RCC 7860 (cell line): ENCODE measurements at places on chromosomes 6 and 20.

- DNase-seq = peak; percentile 54
These were observed 7.4 kb downstream of the TNFAIP3 start for GRCh38 chr6:137874204-137875057.

DNA sequence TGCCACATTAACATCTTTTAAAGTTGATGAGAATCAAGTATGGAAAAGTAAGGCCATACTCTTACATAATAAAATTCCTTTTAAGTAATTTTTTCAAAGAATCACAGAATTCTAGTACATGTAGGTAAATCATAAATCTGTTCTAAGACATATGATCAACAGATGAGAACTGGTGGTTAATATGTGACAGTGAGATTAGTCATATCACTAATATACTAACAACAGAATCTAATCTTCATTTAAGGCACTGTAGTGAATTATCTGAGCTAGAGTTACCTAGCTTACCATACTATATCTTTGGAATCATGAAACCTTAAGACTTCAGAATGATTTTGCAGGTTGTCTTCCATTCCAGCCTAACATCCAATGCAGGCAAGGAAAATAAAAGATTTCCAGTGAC is 11.6 kb downstream of the PLN start:
- DNase-seq = no peak

DNA sequence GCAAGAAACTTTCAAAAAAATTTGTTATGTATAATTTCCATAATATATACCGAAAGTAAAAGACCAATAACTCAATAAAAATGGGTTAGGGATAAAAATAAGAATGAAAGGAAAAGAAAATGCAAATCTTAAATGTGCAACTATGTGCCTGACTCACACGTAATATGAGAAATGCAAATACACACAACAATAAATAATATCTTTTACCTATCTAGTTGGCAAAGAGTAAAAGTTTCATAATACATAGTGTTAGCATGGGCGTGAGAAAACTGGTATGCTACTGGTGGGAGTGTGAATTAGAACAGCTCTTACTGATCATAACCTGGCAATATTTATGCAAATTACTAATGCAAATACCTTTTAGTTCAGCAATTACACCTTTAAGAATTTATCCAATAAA is 438.5 kb upstream of the CITED2 start:
- no peak for DNase-seq

GRCh38 chr6:116268589-116269293 is 11.0 kb downstream of the TSPYL1 start:
- peak; percentile 71 for DNase-seq

DNA sequence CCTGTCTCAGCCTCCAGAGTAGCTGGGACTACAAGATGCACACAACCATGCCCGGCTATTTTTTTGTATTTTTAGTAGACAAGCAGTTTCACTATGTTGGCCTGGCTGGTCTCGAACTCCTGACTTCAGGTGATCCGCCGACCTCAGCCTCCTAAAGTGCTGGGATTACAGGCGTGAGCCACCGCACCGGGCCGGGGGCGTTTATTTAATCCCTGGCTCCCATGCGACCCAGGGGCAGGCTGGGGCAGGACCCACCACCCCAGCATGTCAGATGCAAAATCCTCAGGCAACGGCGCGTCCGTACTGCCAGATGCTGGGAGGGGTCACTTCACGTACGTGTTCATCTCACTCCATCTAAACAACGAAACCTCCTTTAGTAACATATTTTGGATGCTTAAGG is 518.7 kb upstream of the NOX3 start:
- no peak for DNase-seq

DNA sequence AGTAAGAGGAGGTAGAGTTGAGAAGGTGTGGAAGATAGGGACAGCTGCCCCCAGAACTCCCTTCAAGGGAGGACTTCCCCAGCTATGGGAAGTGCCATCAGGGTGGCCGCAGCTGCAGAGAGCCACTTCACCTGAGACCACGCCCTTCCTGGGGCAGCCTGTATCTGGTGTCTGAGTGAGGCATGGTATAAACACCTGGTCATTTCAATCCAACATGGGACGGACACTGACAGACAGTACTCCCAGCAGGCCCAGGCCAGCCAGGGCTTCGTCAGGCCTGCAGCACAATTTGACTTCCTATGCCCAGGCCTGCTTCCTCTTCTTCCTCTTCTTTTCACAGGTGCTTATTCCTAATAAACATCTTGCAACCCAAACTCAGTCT is 4.5 kb downstream of the SOX12 start:
- no peak for DNase-seq

DNA sequence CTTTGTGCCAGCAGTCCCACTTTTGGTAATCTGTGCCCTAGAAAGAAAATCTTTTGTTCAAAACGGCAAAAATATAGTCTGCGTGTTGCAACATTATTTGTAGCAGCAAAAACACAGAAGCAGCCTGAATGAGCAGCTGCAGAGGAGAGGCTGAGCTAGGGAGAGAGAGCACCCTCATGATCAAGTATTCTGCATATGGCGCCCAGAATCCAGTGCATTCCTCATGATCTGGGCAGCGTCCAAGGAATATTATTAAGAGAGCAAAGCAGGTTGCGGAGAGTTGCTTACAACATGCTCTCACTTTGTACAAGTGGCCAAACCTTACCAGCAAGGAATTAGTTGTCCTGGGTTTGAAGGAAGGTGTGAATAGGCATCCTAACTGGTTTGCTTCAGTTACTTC is 25.9 kb downstream of the KIZ start:
- DNase-seq = no peak

- DNase-seq = no peak
These were observed at the start of gene NKAIN2 for GRCh38 chr6:123803504-123804013. Gene NKAIN2 (plus strand): TSS chr6:123803865.

DNA sequence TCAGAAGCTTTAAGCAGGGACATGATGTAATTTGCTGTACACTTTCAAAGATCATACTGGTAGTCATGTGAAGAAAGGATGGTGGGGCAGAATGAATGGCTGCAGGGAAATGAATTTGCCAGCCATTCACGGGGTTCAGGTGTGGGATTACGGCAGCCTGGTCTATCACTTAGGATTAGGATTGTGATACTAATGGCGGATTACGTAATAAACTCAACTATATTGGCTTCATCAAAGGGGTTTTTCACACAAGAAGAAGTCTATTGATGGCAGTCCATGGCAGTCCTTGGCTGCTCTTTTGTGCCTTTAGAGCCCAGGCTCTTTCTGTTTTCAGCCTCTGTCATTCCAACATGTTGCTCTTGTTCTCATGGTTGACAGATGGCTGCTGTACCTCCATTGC is 12.6 kb upstream of the EEF1E1 start:
- no peak for DNase-seq

- no peak for DNase-seq
These were observed 282.8 kb downstream of the RNGTT start for GRCh38 chr6:88680654-88681053.

GRCh38 chr6:11425876-11426275 is 111.7 kb upstream of the TMEM170B start:
- no peak for DNase-seq

- DNase-seq = no peak
These were observed 204.1 kb upstream of the KCNQ5 start for GRCh38 chr6:72417759-72418158.

DNA sequence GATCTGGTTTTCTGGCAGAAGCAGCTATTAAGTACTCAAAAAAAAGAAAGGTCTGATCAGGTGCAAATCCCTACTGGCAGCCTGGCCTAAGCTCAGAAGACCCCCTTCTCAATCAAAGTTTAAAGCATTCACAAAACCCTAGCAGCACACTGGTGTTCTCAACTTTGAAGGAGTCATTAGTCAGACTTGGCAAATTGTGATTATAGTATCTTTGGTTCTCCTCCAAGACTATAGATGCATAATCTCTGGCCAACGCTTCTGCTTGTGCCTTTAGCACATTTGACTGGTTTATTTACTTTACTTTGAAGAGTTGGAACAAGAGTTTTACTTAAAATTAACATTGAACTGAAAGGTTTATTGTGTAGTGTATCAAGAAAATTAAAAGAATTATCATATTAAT is 248.9 kb downstream of the PTPRK start:
- DNase-seq = no peak

DNA sequence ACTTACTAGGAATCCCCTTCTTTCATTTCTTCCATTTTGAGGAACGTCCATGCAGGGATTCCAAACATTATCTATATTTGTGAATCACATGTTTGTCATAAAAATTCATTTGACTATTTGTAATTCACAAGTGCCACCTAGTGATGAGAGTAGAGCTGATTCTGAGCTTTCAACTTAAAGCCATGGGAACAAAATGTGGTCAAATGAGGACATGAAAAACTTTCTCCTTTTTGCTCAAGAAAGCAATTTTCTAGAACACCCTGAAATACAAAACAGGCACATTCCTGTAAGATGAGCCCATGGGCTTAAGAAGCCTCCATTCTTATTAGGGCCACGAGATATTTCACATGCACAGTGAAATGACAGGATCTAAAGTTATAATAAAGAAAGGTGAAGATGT is 12.3 kb downstream of the MAP3K7 start:
- DNase-seq = no peak

DNA sequence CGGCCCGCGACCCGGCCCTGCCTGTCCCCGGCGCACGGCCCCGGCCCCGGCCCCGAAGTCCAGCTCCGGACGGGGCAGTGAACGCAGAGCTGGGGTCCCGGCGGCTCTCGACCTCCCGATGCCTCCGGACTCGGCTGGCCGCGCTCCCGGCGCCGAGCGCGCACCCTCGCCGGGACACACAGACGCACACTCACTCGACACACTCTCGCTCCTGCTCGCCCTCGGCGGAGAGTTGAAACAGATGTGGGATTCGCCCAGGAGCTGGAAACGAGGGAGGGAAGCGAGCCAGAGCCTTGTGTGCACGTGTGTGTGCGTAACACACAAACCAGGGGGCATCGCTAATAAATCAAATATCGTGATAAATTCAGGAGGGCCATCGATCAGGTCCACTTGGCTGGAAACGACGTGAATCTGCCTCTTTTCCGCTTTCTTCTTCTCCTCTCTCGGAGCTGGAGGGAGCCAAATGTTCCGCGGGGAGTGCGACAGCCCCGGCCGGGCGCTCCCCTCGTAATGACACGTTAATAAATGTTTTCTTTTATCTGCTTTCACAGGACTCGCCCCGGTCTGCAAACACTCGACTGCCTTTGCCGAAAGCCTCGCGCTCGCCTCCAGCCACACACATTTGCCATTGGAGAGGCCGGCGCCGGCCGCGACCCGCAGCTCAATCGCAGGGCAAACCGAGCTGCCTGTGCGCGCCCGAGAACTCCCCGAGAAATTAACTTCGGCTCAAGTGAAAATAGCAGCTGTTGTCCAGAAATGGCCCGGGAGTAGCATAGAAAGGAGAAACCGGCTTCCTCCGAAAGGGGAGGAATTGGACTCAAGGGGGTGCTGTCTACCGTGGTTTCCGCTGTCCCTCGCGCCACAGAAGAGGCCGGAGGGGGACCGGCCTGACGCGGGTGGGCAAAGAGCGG is 828 bp upstream of the SULF2 start:
- no peak for DNase-seq

DNA sequence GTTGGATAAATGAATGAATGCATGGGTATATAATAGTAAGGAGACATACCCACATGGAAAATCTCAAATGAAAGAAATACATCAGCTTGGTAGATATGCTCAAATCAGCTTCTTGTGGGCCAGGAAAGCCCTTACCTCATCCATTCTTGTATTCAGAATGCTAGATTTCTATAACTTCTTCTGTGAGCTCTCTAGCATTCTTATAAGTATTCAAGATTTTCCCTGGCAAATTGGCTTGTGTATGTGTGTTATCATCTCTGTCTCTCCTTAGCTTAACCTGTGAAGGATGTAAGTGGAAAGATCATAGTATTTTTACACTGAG is 100.8 kb downstream of the OR2B2 start:
- DNase-seq = no peak

DNA sequence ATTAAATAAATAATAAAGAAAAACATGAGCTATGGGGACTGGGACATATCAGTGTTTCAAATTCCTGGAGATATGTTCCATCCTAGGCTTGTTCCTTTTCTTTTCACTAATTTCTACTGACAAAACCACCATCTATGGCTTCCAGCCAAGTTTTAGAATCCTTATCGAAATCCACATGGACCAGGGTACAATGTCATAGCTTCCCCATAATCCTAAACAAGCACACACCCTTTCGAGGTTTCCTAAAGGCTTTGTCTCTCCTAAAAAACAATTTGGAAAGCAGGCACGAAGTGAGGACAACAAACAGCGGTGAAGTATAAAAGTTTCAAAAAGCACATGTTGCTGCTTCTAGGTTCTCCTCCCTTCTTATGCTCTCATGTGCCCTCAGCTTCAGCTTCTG is 13.3 kb upstream of the DST start:
- no peak for DNase-seq

GRCh38 chr6:47061309-47062300 is 19.5 kb upstream of the ADGRF1 start:
- no peak for DNase-seq

DNA sequence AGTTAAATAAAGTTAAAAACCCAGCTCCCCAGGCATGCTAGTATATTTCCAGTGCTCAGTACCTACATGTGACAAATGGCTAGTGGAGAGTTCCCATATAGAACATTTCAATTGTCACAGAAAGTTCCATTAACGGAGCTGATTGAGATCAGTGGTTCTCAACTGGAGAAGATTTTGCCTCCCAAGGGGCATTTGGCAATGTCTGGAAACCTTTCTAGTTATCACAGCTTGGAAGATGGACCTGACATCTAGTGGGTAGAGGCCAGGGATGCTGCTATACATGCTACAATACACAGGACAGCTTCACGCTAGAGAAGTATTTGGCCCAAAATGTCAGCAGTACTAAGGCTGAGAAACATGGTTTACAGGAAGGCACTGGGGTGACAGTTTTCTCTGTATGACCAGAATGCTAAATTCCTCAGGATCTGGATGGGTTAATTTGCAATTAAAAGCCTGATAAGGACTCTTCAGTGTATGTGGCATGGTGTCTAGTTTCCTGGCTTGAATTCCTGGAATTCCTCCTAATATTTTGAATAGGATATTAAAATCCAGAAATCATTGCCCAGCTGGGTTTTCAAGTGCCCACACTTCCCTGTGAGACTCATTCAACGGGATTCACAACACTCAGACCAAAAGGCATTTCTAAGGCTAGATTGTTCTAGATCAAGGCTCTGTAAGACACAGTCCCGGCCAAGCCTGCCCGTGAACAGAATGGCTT is 84.7 kb upstream of the SALL4 start:
- DNase-seq = no peak
